ENCODE measurements at places on chromosomes 4 and X.

DNA sequence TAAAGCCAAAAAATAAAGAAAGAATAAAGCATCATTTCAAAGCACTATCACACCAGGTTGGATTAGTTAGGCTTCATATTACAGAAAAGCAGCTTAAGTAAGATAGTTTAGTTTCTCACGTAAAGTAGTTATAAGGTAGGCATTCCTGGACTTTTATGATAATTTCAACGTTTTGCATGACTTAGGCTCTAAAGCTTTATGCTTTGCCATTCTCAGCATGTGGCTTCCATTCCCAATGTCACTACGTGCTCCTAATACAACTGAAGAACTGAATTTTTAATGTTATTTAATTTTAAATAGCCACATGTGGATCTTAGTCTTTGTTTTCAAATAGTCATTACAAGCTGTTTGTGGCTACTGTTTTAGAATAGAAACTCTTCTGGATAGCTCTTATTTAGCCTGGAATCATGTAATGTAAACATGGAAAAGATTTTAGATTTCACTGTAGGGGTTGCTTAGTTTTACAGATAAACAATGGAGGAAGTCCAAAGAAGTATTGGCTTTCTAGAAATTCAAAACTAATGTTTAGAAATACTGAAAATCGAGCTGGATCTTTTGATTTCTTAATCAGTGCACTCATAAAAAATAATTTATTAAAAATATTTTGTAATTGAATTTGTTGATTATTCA, 710.0 kb downstream of the IL1RAPL1 start:
- no peak for DNase-seq

DNA sequence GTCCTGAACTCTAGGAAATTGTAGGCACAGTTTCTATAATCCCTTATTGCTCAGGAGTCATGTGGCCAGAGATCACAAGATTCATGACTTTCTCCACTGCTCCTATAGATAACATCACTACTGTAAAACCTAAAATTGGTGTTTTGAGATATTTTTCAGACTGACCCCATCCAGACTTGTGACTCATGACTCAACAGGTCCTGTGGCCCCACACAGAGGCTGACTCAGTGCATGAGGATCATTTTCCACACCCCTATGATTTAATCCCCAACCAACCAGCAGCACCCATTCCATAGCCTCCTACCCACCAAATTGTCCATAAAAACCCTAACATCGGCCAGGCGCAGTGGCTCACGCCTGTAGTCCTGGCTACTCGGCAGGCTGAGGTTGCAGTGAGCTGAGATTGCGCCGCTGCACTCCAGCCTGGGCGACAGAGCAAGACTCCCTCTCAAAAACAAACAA, 13.2 kb upstream of the XIAP start:
- DNase-seq: no peak

GRCh38 chrX:8366481-8366880, 98.1 kb upstream of the VCX3B start:
- DNase-seq: no peak

GRCh38 chr4:68079928-68080327, 49.7 kb downstream of the TMPRSS11F start:
- DNase-seq: no peak

- DNase-seq: no peak
These were observed 529.9 kb downstream of the MID1IP1 start for GRCh38 chrX:39331082-39331704.

DNA sequence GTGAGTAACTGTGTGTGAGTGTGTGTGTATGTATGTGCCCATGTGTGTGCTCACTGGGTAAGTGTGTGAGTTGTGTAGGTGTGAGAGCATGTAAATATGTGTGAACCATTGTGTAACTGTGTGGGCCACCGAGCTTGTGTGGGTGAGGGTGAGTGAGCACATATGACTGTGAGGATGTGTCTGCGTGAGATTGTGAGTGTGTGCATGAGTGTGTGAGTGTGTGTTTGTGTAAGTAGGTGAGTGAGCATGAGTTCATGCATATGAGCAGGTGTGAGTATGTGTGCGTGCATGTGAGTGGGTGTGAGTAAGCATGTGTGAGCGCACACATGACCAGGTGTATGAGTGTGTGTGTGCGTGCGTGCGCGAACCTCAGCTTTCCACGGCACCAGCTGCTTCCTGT, 1.4 kb upstream of the ATP2B3 start:
- no peak for DNase-seq

DNA sequence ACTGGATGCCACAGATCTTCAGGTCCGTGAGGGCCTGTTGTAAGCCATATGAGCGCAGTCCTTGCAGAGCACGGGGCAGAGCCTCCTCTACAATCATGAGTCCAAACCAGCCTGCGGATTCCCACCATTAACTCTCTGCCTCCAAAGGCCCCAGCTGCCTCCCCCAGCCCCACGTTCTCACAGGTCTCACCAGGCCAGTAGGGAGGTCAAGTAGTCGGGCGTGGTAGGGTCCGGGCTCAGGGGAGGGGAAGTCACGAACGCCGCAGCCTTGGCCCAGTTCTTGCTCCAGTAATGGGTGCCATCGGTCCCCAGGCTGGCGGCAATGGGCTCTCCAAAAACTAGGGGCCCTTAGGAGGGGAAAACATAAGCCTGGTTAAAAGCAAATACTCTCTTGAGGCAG, 53.6 kb downstream of the CRMP1 start:
- no peak for DNase-seq

- DNase-seq: peak; percentile 77
These were observed 282.3 kb downstream of the INPP4B start for GRCh38 chr4:142563682-142564291.

GRCh38 chrX:45850775-45851433, 650.2 kb upstream of the DIPK2B start:
- no peak for DNase-seq

DNA sequence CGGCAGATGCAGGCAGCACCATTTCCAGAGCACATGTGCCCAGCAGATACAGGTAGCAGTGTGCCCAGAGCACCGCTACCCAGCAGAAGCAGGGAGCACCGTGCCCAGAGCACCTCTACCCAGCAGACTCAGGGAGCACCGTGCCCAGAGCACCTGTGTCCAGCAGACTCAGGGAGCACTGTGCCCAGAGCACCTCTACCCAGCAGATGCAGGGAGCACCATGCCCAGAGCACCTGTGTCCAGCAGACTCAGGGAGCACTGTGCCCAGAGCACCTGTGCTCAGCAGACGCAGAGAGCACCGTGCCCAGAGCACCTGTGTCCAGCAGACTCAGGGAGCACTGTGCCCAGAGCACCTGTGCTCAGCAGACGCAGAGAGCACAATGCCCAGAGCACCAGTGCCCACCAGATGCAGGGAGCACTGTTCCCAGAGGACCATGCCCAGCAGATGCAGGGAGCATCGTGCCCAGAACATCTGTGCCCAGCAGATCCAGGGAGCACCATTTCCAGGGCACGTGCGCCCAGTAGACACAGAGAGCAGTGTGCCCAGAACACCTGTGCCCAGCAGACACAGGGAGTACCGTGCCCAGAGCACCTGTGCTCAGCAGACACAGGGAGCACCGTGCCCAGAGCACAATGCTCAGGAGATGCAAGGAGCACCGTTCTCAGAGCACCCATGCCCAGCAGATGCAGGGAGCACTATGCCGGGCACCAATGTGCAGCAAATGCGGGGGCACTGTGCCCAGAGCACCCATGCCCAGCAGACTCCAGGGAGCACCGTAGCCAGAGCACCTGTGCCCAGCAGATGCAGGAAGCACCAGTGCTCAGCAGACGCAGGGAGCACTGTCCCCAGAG, 236.4 kb downstream of the DHRSX start:
- DNase-seq: no peak

- DNase-seq: no peak
These were observed 925.6 kb downstream of the SH3BGRL start for GRCh38 chrX:82127228-82128123.

- no peak for DNase-seq
These were observed 2.6 kb upstream of the IL13RA1 start for GRCh38 chrX:118724775-118725174.

DNA sequence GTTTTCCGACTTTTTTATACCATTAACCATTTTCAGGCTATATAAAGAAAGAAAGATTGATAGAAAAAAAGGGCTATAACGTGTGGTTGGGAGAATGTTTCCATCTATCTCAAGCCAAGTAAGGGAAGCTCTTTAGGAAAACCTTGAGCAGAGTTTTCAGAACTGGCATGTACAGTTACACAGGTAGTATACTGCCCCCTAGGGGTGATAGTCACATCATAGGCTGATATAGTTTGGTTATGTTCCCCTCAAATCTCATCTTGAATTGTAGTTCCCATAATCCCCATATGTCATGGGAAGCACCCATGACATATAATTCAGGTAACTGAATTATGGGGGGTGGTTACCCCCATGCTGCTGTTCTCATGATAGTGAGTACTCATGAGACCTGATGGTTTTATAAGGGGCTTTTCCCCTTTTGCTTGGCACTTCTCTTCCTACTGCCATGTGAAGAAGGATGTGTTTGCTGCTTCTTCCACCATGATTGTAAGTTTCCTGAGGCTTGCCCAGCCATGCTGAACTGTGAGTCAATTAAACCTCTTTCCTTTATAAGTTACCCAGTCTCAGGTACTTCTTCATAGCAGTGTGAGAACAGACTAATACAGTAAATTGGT, 186.8 kb downstream of the TMA16 start:
- DNase-seq: no peak

- no peak for DNase-seq
These were observed 73.5 kb upstream of the FHDC1 start for GRCh38 chr4:152862608-152863007.

DNA sequence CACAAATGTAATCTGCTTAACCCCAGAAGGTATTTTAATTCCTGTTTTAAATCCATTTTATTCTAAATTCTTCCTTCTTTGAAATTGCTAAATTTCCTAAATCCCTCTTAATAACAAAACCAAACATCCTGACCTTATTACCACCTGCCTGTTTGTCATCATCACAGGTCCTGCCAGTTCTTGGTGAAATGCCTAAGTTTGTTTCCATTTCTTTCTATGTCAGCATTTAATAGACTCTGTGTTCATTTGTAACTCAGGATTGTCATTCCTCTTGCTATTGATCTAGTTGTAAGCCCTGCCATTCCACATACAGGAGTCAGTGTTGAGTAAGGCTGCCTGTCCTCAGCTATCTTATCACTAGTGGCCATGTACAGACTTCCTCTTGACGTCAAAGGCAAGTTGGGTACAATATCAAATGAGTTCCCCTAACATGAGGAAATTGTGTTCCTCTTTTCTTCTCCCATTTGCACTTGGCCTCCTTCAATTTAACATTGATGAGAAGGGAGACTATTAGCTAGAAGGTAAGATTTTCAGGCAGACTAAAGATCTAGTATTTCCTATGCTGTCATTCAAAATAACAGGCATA, 440.1 kb downstream of the AFF2 start:
- no peak for DNase-seq

DNA sequence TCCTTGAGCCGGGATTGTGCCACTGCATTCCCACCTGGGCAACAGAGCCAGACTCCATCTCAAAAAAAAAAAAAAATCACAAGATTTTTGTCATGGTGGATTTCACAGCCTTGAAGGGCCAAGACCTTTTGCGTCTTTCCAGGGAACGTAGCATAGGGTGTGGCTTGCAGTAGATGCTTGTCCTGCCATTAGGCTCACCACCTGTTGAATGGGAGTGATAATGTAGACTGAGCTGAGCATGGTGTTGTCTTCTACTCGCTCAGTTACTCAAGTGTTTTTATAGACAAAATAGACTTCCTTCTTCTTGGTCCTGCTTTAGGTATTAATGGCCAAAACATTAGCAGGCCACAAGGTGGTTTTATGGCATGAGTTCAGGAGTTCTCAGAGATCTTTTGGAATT, 40.8 kb downstream of the JADE1 start:
- no peak for DNase-seq

DNA sequence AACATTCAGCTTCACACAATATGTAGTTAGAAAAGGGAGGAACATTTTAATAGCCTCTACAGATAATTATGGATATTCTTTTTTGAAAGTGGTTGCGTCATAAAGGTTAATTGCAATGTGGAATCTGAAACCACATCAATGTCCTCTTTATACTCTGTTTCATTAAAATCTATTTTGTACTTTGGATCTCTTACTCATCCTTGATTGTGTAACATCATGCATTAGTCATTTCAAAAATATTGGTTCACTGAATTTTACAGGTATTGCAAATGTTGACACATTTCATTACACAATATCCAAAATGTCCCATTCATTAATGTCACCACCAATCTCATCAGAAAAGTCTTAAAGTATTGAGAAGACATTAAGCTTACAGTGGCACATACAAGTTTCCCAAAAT, 62.7 kb upstream of the USP9X start:
- DNase-seq: no peak

DNA sequence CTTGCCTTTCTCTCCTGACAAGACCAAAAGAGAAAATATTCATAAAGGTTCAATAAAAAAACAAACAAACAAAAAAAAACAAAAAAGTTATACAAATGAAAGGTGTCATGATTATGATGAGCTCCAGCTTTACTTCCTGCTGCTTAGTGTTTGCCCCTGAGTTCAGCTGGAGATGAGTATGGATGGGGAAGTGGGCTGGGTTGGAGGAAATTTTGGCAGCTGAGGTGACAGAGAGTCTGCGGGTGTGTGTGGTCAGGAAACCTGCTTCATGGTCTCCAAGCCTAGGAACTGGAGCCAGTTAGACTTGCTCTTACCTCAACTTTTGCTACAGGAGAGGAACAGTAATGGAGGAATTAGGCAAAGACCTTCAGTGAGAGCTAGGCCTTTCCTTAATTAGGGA, 4.3 kb upstream of the CYSLTR1 start:
- DNase-seq: no peak

DNA sequence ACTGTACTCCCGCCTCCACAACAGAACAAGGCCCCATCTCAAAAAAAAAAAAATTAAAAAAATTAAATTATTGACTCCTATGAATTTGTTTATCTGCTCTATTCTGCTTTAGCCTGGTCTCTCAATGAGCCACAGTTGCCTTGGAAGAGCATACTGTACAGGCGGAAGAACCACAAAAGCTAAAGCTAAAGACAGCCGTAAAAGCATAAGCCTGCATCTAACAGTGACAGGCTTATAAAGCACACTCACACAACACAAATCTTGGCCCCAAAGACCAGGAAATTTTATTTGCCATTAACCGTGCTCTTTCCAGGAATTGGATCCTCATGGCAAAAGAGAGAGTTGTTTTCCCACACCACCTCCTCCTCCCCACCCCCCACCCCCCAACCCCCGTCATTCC, 53.5 kb upstream of the KLF3 start:
- no peak for DNase-seq

DNA sequence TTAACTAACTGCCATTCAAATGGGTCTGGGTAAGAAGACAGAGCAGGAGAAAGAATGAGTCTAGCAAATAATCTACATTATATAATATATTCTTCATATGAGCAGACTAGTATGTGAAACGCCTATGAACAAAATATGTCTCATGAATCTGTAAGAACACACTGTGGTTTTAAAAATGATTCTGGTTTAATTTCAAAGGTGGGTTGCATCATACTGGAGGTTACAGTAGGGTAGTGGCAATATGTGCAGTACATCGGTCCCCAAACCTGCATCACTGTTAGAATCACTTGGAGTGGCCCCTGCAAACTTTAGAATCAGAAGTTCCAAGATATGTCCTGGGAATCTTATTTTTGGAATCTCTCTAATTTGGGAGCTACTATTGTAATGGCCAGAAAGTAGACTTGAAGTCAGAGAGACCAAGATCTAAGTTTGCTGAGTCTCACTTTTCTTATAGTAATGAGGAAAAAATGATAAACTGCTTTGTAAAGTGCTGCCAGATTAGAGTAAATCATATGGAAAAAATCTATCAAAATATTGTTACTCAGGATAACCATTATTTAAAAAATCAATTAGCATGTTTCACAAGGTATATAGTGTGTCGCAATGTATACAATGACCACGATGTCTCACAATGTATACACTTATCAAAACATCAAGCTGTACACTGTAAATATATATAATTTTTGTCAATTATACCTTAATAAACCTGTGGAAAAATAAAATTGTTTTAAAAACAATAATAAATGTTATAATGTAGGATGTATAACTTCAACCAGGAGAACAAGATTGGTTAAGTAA, 37.9 kb upstream of the ARSJ start:
- no peak for DNase-seq

All from kidney epithelial cell (primary cell).